PC-9 (cell line): ENCODE measurements at places on chromosomes 2 and 18. TPM values are rescaled to one million over a fixed set of nuclear protein-coding genes. Genes with fewer than 3 reads are reported as not detected.

ASPRV1 gene
- total RNA-seq = 0.30 and 0.48 TPM in 2 replicates

SERPINB2 gene
- 0.73 TPM in 1 of 2 replicates, not detected in the other for total RNA-seq

NAB1 gene
- total RNA-seq = 17.0 and 22.9 TPM in 2 replicates

RAB17 gene
- 86.3 and 88.1 TPM in 2 replicates for total RNA-seq

TLX2 gene
- total RNA-seq = 3.1 and 3.8 TPM in 2 replicates

GFPT1 gene
- total RNA-seq = 58.3 and 60.2 TPM in 2 replicates
